Right renal cortex interstitium (tissue), 3 donors: ENCODE measurements at places on chromosomes 1 and 21. TPM values are rescaled to one million over a fixed set of nuclear protein-coding genes. Genes with fewer than 3 reads are reported as not detected.

- DNase-seq, result no peak
Observed at GRCh38 chr1:24177161-24177560, 9.9 kb downstream of the IFNLR1 start.

Gene OR2T8
- not detected for polyA plus RNA-seq

Gene KCNK1
- 6.8 TPM for polyA plus RNA-seq

Gene VWA5B1
- polyA plus RNA-seq, result 0.65 TPM

Gene PHLDA3
- polyA plus RNA-seq, result 9.1 TPM

Gene CHI3L1
- polyA plus RNA-seq, result 10.4 TPM

GRCh38 chr1:78833491-78833890, 173.0 kb downstream of the ADGRL4 start:
- DNase-seq, result peak; percentile 29
